ENCODE measurements at places on chromosomes 3 and 15.
A peak's percentile ranks its signal among the peaks of the same experiment; 100 is the strongest.

DNA sequence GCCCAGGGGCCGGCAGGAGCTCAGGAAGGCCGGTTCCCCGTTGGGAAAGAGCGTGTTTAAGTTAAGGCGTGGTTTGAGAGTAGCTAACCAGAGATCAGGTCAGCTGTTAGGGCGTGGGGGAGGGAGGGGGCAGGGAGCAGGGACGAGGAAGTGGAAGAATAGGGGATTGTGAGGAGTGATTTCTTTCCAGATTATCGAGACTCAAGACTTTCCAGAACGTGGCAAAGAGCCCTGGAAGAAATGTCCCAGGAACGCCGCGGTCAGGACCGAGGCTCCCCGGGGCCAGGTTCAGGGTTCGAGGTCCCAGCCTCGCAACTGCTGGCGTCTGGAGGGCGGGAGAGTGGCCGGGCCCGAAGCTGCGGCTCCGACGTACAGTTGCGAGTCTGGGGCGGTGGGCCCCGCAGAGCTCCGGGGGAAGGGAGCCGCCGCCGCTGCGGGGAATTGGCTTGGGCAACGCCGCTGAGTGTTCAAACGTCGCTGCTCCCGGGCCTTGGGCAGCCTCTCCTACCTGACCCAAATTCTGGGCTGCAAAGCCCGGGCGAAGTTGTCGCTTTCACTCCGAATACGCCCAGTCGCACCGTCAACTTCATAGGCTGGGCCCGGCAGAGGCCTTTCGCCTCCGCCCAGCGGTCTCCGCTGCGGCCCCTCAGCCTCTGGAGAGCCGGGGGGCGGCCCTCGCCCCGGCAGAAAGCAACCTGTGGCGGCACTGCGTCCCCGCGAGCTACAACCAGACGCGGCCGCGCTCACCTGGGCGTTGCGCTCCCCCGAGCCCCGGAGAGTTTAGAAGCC, 9.5 kb downstream of the ISL2 start:
- no peak for DNase-seq

- no peak for DNase-seq
Measured at GRCh38 chr15:52246686-52247431, 48.7 kb downstream of the MYO5C start.

DNA sequence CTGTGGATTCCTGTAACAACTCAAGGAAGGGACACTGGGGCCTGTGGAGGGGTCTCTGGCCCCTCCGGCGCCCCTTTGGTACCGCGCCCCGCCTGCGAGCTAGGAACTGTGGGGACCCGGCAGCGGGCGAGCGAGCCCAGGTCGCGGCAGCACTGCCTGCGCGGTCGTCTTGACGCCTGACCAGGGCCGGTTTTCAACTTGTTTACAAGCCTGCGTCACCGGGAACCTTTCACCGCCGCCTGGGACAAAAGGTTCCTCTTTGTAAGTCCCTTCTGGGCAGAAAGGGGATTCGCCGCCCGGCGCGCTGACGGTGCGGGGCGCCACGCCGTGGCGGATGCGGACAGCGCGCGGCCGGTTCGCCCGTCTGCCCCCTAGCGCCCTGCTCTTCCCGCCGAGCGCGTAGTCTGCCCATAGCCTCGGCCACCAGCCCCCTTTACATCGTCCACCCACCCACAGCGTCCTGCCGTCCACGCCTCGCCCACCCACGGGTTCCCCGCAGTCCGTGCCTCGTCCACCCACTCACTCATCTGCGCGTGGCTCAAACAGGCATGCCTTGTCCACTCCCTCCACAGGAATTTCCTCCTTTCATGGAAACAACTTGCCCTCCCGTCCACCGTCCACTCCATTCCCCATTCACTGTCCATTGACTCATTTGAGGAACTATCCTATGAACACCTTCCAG, 5.5 kb upstream of the CFAP100 start:
- peak; percentile 79 for DNase-seq

DNA sequence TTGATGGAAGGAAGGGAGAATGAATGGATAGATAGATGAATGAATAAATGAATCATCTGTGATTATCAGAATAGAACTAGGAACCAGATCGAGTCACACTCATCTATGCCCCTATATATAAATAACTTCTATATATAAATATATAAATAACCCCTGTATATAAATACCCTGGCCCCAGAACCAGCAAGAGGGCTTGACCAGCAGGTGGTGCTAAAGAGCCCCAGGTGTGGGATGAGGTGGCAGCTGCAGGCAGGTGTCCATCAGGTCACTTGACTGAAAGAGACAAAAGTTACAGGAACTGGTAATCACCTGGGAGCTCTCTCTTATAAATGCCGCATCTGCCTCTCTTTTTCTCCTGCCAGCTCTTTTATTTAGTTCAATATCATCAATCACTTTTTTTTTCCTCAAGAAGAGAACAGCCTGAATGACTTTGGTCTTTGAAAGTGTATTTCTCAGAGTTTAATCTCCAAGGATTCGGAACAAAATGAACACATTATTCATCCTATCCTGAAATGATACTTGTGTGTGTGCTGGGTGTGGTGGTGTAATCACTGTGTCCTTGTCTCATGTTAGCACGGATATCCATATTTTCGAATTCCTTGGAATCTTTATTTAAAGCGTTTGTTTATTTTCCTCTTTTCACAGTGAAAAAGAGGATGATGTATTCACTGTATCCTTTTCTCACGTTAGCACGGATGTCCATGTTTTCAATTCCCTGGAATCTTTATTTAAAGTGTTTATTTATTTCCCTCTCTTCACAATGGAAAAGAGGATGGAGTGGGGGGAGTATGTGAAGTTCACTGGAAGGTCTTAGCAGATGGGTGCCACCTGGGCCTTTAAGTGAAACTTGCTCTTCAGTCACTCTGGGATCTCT, 35.4 kb upstream of the ATG7 start:
- peak; percentile 30 for DNase-seq

GRCh38 chr3:79672731-79673130, 95.1 kb downstream of the ROBO1 start:
- no peak for DNase-seq

DNA sequence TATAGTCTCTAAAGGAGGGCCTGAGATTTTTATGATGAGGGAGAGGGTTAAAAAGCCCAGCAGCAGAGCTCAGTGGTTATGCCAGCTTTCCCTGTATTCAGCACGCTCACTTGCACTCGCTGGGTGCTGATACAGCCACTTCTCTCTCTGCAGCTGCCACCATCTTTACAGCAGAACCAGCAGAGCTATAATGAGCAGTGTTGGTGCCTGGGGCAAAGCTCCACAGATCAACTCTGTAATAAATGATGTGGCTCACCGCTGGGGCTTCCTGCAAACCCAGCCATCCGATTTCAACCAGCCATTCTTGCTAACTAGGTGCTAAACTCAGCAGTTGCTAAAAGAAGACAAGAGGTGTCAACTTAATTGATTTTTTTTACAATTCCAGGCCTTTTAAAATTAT, 48.0 kb downstream of the ARNT2 start:
- no peak for DNase-seq

GRCh38 chr15:70029297-70029701, 68.4 kb downstream of the TLE3 start:
- DNase-seq: no peak

DNA sequence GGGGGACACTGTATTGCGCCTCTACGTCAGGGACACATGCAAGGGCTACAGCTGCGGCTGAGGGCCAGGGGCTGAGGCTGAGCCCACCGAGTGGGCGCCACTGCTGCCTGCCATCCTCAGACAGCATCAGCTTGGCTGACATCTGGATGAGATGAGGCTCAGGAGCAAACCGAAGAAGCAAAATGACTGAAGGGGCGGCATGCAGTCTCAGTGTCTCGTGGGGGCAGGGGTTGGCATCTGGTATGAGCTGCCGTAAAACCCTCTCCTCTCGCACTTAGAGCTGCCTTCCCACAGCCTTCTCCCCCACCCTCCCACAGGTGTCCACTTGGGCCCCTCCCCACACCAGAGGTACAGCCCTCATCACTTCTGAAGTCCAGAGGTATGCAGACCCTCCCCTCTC, 24.2 kb upstream of the CMTM7 start:
- no peak for DNase-seq

DNA sequence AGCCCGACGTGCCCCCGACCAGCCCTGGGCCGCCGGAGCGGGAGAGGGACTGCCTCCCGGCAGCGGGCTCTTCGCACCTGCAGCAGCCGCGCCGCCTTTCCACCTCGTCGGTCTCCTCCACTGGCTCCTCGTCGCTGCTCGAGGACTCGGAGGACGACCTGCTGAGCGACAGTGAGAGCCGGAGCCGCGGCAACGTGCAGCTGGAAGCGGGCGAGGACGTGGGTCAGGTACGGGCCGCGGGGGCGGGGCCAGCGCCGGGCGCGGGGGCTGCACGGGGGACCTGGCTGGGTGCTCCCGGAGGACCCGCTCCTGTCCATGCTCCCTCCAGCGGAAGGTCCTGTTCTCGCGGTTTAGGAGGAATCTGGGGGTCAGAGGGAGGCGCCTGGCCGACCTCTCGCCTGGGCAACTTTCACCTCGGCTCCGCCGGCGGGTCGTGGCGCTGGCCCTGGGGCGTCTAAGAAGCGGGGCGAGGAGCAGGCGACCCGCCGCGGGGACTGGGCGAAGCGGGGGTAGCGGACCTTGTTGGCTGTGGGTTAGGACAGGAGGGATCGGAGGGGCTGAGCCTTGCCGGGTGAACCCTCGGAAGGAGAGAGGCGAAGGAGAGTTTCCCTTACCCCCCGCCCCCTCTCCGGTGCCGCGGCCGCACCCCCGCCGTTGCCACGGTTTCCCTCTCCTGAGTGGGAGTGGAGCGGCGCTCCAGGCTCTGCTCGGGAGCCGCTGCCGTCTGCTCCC, 682 bp downstream of the ITPKA start:
- no peak for DNase-seq

DNA sequence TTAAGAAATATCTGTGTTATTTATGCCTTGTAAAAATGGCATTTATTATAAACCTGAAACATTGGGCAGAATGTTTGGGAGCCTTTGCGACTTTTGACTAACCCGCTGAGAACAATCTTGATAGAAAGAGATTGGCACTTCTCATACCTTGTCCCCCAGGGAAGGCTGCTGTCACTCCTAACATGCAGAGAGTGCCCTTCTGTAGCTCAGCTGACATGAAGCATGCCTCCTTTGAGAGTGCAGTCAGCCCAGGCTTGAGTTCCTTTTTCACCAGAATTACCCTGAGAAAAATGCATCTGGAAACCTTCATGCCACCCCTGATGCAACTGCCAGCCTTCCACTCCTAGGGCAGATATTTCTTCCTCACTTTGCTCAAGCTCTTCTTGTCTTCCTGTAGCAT, 569.2 kb upstream of the ARPP21 start:
- no peak for DNase-seq

GRCh38 chr3:196388956-196389355, 43.3 kb downstream of the UBXN7 start:
- no peak for DNase-seq

DNA sequence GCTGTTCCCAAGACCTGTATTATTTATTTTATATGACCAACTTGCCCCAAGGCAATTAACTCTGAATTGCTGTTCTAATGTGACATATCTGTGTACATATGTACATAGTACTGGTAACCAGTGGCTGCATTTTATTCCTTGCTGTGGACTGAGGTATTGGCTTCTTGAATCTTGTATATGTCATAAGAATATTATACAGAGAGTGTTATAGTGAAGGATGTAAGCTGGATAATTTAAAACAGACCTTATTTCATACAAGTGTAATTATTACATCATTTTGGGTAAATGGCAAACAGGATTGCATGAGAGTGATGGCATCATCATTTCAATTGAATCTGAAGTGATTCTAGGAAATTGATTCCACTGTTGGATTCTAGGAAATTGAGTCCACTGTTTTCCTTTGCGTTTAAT, 32.9 kb downstream of the B3GALNT1 start:
- no peak for DNase-seq

- DNase-seq: no peak
Measured at GRCh38 chr3:11552289-11553264, 91.1 kb downstream of the VGLL4 start.

GRCh38 chr3:8712908-8713255, 20.7 kb upstream of the CAV3 start:
- no peak for DNase-seq

DNA sequence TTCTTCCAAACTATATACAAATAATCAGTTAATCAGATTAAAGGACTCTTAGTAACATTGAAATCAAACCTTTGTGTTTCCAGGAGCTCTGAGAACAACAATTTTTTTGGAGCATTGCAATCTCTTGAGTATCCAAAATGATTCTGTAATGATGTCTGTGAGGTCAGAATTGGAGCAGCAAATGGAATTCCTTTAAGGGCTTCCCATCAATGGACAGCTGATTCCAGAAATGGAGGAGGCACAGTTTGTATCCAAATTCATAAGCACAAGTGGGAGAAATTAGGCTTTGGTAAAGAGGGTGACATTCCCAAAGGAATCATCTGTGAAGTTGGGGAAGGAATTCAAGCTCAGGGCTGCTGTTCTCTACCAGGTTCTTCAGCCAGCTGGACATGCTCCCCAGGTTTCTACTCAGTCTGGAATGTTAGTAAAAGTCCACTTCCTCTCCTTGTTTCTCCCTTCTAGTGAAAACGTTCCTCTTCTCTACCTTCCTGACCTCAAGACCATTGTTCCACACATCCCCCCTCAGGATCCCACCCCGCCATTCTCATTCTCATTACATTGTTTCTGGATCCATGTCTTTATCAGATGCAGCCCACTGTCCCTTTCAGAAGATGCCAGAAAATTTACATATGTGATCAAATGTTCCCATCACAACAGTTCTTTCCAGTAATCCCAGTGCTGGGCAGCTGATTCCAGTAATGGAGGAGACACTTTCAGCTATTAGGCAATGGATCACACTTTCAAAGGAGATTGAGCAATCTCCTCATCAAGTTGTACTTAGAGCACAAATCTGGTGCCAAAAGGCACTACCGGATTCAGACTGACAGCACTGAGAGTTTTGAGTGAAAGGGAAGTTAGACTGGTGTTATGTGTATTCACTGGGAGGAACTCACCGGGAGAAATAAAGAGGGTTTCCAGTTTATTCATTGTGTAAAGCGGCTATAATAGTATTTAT, 391.3 kb upstream of the TPRG1 start:
- DNase-seq: no peak

GRCh38 chr15:37038716-37039106, 61.6 kb downstream of the MEIS2 start:
- DNase-seq: no peak

DNA sequence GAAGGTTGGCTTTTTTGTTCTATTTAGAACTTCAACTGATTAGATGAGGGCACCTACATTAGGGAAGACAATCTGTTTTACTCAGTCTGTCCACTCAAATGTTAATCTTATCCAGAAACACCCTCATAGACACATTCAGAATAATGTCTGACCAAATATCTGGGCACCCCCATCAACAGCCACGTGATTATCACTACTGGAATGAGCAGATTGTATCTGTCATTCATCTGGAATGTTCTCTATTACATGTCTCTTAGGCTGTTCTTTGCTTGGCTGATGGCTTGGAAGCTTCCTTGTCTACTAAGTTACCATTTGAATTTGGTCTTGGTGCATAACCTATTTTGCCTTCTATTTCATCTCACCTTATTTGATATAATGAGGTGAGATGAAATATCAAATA, 15.7 kb upstream of the LRRC58 start:
- DNase-seq: no peak

DNA sequence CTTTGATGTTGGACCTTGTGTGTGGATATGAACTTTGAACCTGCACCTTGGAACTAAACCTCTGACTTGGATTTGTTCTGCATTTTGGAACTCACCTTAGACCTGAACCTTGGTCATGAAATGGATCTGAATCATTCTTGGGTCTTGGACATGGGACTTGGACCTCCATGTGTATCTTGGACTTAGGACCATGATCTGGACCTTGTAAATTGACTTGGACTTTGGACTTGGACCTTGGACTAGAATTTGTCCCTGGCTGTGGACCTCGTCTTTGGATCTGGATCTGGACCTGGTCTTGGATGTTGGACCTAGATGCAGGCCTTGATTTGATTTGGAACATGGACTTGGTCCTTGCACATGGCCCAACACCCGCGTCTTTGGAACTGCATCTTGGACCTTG, 45.4 kb downstream of the ZNF589 start:
- DNase-seq: no peak
